Stimulated activated CD4-positive, alpha-beta T cell treated with anti-CD3 and anti-CD28 coated beads, Interleukin-1b, Interleukin-23, amount 100 ng/mL, for 4 hours (primary cell): ENCODE measurements at places on chromosomes 3 and 15.

DNA sequence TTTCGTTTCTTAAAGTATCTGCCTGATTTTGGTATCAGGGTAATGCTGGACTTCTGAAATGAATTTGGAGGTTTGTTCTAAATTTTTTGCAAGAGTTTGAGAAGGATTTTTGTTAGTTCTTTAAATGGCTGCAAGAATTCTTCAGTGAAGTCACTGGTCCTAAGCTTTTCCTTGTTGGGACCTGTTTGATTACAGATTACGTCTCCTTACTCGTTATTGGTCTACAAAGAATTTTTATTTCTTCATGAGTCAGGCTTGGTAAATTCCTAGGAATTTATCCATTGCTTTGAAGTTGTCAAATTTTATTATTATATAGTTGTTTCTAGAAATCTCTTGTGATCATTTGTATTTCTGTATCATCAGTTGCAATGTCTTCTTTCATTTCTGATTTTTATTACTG, 196.0 kb downstream of the DPH6 start:
- no peak for DNase-seq

DNA sequence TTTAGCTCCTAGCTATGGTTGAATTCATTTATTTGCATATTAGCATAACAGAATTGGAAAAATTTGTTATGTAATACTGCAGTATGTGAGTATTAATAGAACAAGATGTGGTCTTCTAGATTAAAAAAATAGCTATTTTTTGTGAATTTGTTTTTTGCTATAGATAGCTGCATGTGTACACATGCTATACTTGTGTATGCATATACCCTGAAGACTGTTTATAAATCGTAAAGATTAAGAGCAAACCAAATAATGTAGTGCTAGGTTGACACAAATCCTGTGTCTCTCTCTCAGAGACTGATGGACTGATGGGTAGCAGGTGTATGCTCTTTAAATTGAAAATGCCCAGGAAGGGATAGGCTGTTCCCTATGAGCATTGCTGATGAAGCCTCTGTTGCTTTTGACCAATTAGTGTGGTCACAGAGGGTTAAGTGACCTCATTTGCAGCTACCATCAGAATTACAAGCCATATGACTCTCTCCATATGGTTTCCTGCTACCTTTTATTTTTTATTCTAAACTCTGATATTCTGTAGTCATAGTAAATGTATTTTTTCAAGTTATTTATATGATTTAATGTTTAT, 9.0 kb downstream of the PLCL2 start:
- DNase-seq, result no peak

GRCh38 chr3:195771646-195772300, 40.0 kb downstream of the MUC4 start:
- no peak for DNase-seq

GRCh38 chr3:177836671-177837070, 639.4 kb upstream of the TBL1XR1 start:
- DNase-seq, result no peak

- no peak for DNase-seq
Observed at GRCh38 chr15:38589502-38589901, 24.9 kb upstream of the RASGRP1 start.

- DNase-seq, result no peak
Observed at GRCh38 chr3:71718072-71718471, 7.1 kb downstream of the EIF4E3 start.

- DNase-seq, result no peak
Observed at GRCh38 chr3:39721076-39721475, 88.3 kb upstream of the MYRIP start.

GRCh38 chr3:65582012-65582717, 456.6 kb downstream of the MAGI1 start:
- DNase-seq, result no peak

DNA sequence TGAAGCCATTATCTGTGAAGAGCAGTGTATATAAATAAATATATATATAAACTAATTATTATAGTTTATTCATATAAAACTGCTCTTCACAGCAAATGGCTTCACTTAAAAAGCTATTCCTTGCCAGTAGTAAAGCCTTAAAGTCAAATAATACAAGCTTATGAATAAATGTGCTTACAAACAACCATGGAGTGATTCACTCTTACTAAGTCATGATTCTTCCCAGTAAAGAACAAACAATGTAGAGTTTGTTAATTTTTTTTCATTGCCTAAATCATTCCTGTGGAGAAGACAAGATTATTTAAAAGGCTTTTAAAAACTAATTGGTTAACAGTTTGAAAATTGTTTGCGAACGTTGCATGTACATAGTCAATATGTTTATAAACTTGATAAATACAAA, 140.7 kb downstream of the PLCH1 start:
- no peak for DNase-seq

DNA sequence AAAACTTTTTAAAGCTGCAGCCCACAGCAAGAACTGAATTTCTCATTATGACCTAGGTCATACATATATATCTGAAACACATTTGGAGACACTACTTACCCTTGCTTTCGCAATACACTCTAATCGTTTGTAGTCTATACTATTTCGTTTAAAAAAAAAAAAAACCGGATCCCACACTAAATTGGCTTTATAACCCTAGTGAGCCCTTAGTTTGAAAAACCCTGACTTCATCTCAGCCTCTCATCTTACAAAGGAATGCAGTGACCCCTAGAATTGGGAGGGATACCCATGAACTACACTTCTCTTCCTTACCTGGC, 4.2 kb downstream of the RARRES1 start:
- no peak for DNase-seq

DNA sequence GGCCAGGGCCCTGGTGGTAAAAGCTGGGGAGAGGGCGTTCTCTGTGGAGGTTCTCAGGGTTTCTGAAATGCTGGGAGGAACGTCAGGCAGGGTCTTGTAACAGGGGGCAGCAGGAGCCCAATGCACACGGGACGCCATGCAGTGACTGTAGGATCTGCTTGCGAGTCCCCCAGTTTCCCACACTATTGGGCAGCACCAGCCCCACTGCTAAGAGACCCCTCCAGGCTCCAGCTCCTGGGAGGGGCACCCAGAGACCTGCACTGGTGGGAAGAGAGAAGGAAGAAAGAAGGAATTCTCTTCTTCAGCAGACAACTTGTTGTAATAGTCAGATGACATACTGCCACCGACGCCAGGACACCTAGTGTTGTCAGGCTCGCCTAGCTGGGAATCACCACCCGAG, 55.2 kb upstream of the RNF7 start:
- no peak for DNase-seq

DNA sequence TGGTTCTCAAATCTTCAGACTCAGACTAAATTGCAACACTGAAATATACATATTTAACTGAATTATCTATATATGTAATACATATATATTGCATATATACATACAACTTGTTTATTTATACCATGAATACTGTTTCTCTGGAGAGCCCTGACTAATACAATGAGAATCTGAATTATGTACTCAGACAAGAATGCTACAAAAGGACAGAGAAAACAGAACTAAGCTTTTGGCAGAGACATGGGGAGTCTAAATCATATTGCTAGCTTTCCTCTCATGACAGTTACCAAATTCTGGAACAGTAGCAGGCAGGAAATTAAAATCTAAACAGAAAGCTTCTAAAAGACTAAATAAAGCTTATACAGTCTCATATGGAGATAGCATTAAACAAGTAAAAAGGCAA, 142.4 kb upstream of the KCNMB2 start:
- no peak for DNase-seq

DNA sequence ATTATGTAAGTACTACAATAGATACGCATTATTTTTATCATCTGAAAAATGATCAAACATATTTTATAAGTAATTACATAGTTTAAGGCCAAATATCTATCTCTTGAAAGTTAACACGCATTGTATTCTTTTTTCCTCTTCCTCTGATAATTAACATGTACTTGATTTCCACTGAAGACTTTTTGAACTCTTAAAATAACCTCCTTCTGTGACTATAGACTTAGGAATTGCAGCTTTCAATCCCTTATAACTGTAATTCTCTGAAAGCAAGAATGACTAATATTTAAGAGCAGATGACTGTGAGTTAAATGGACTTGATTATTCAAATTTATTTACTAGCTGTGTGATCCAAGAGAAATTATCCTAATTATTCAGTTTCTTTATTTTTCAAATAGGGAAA, 730.6 kb upstream of the NECTIN3 start:
- no peak for DNase-seq

- DNase-seq, result no peak
Observed at GRCh38 chr15:40296561-40297230, 11.0 kb downstream of the PLCB2 start.

- DNase-seq, result no peak
Observed at GRCh38 chr3:13687517-13687943, 138.6 kb downstream of the FBLN2 start.

GRCh38 chr3:36557021-36557707, 176.9 kb downstream of the STAC start:
- DNase-seq, result no peak

GRCh38 chr3:64379221-64379620, 154.0 kb upstream of the PRICKLE2 start:
- no peak for DNase-seq

DNA sequence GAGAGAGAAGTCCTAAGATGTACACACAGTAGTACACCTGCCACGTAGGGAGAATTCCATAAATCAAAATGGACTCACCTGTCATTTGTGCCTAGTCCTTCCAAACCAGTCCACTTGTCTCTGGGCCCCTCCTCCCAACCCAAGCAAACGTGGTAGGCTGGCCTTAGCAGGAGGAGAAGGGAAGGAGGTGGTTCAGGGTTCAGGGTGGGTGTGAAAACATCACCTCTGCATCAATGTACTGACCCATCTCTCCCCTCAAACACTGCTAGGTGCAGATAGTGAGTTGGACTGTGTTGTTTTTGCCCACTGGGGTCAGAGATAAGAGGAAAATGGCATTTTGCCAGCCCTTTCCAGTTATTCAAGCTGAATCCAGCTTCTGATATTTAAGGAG, 99.3 kb downstream of the MME start:
- no peak for DNase-seq
